ENCODE measurements at places on chromosomes 4 and X. TPM values are rescaled to one million over a fixed set of nuclear protein-coding genes. Genes with fewer than 3 reads are reported as not detected.

The DCAF8L1 gene
- total RNA-seq, result not detected

The CDK16 gene
- 66.4 TPM for total RNA-seq

The UGT2B10 gene
- not detected for total RNA-seq

The CWH43 gene
- not detected for total RNA-seq

The RAB33A gene
- 42.4 TPM for total RNA-seq

The KIAA1210 gene
- under 0.01 TPM for total RNA-seq

The GPC3 gene
- total RNA-seq, result 3.3 TPM

The GLOD5 gene
- total RNA-seq, result not detected

The SLC9A7 gene
- 30.6 TPM for total RNA-seq

The CXCL10 gene
- total RNA-seq, result not detected

The EDA2R gene
- total RNA-seq, result 1.2 TPM

Measured in frontal cortex (tissue), 4 donors.